ENCODE measurements at places on chromosomes 3 and 15. TPM values are rescaled to one million over a fixed set of nuclear protein-coding genes. Genes with fewer than 3 reads are reported as not detected.

FOXB1 gene
- not detected for total RNA-seq

GABRR3 gene
- not detected for total RNA-seq

PLSCR5 gene
- not detected for total RNA-seq

TRPM1 gene
- not detected for total RNA-seq

ATP10A gene
- not detected for total RNA-seq

CSTA gene
- 0.78 TPM for total RNA-seq

CPNE4 gene
- total RNA-seq: not detected

TJP1 gene
- total RNA-seq: 28.1 TPM

ITIH4 gene
- 0.68 TPM for total RNA-seq

GPR149 gene
- not detected for total RNA-seq

PGBD4 gene
- 2.5 TPM for total RNA-seq

TMEM207 gene
- total RNA-seq: not detected

GNAT1 gene
- not detected for total RNA-seq

HYAL1 gene
- 0.72 TPM for total RNA-seq

DAZL gene
- total RNA-seq: not detected

GPR171 gene
- not detected for total RNA-seq

GAP43 gene
- total RNA-seq: 0.29 TPM

GATA2 gene
- total RNA-seq: 9.0 TPM

SRGAP3 gene
- 2.3 TPM for total RNA-seq

ITGA11 gene
- total RNA-seq: 90.7 TPM

BTLA gene
- 0.10 TPM for total RNA-seq

ANKUB1 gene
- not detected for total RNA-seq

Data from RPMI7951 (cell line).